ENCODE measurements at places on chromosomes 12 and 14. TPM values are rescaled to one million over a fixed set of nuclear protein-coding genes. Genes with fewer than 3 reads are reported as not detected.

DNA sequence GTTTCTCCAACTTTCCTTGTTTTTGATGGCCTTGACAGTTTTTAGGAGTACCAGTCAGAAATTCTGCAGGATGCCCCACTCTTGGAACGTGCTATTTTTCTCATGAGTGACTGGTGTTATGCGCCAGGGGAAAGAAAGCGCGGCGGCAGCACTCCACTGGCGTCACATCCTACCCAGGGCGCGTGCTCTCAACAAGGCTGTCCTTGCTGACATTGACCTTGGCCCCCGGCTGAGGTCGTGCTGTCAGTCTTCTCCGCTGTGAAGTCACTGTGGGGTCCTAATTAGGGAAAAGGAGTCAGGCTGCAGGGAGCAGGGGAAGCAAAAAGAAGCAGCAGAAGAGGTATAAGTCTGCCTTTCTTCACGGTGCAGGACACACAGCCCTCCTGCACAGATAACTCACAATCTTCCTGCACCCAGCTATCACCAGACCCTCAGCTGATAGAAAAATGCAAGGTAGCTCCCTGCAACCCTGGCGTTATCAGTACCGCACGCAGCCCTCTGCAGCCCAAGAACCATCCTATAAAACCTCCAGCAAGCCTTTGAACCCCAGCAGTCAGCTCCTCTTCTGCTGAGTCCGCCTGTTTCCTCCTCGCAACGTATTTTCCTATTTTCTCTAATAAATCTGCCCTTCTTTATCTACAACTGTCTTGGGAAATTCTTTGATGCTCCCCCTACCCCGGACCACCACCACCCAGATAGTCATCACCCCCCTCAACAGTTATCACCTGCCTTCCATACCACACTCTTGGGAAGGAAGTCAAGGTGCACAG lies 48.0 kb upstream of the C14orf180 start:
- no peak overlapping the region for H3K27ac ChIP-seq
- DNase-seq: no peak
- H3K27me3 ChIP-seq: no peaks in the 10 kb centered on the region
- no peaks in the 10 kb centered on the region for H3K4me1 ChIP-seq
- H3K4me3 ChIP-seq: no peak overlapping the region
- H3K36me3 ChIP-seq: no peaks in the 10 kb centered on the region

The CACNA1C gene
- total RNA-seq: 0.07 TPM

The POTEG gene
- total RNA-seq: not detected

DNA sequence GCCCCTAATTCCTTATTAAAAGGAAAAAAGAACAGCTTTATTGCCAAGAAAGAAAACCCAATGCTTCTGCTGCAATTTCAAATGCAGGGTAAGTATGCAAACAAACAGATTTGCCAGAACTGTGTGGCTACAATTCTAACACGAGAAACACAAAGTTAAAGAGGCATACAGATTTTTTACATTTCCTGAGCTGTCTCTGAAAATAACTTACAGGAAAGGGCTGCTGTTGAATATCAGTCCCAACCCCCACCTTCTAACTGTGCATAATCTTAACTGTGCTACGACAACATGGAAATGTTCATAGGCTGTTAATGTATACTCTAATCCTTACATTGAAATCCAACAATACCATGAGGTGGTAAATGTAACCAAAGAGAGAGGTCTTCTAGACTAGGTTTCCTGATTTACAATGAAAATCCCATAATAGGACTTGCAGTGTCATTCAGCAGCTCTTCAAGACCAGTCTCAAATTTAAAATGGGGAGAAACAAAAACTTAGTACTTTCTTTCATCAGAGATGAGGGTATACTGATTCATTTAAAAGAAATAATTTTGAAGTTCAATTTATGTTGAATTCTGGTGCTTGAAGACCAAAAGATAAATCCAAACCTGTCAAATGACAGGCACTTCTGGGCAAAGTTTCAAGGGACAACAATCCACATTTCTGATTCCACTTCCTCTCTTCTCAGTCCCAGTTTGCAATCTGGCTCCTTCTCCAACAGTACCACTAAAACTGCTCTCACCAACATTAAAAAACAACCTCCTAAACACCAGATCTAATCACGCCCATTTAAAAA lies 14.4 kb downstream of the FGD6 start:
- H3K27me3 ChIP-seq: no peaks in the 10 kb centered on the region
- no peaks in the 10 kb centered on the region for H3K4me1 ChIP-seq
- H3K27ac ChIP-seq: no peak overlapping the region
- no peak for DNase-seq
- H3K4me3 ChIP-seq: no peak overlapping the region

The CFAP73 gene
- total RNA-seq: 0.42 TPM

The SERPINA1 gene
- not detected for total RNA-seq

DNA sequence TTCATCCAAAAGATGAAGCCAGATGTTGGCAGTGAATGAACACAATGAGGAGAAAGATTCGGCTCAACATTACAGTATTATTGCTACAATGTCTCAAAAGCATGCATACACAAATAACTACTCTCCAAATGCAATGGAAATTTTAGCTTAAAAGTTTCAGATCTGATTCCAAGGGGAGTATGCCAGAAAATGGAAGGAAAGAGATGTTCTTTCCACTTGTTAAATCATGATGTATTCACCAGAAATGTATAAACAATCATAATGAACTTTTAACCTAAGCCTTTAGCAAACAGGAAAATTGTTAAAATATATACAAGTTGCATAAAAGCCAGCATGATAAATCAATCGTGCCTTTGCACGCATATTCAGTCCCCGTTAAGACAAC lies 62.1 kb downstream of the SH2B3 start:
- no peaks in the 10 kb centered on the region for H3K4me1 ChIP-seq
- H3K27me3 ChIP-seq: no peaks in the 10 kb centered on the region
- no peak for DNase-seq
- H3K36me3 ChIP-seq: peaks cover 31% of the 10 kb centered on the region
- no peak overlapping the region for H3K27ac ChIP-seq

The MIP gene
- total RNA-seq: not detected

The ZDHHC22 gene
- total RNA-seq: not detected

The KLRC1 gene
- total RNA-seq: not detected

DNA sequence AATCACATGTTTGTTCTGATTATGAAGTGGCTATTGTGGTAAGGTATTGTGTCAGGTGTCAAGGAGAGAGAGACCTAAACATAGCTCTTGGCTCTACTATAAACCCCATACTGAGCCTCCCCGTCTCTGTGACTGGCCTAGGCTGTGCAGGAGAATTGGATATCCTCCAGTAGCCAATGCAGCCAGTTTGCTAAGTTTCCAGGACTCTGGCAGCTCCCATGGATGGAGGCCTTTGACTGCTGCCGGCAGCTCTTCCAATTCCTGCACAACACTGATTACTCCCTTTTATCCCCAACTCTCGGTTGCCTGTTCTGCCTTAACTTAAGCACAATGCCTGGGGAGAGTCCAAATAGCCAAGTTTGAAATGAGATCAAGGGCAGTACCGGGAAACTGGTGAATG lies 59.3 kb downstream of the ABCC9 start:
- H3K27ac ChIP-seq: no peak overlapping the region
- no peaks in the 10 kb centered on the region for H3K4me1 ChIP-seq
- H3K36me3 ChIP-seq: no peaks in the 10 kb centered on the region
- DNase-seq: no peak
- no peak overlapping the region for H3K4me3 ChIP-seq

DNA sequence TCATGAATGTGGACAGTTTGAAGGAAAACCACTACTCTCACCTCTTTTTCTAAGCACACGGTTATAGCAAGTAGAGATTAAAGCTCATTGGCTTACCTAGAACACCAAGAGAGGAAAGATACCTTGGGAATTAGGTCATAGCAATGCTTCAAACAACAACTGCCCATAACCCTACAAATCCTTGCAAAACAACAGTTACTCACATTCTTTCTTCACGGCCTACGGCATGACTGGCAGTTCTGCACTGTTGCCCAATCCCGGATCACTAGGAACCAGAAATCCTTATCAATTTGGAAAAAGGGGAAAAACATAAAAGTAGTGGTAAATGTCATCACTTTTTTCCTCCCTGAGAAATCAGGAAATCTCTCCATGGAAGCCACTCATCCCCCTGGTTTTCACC lies 9.6 kb upstream of the ISM2 start:
- no peak overlapping the region for H3K4me3 ChIP-seq
- H3K27ac ChIP-seq: no peak overlapping the region
- H3K4me1 ChIP-seq: no peaks in the 10 kb centered on the region
- H3K36me3 ChIP-seq: peaks cover 32% of the 10 kb centered on the region
- H3K27me3 ChIP-seq: no peaks in the 10 kb centered on the region

The KCNMB4 gene
- 1.8 TPM for total RNA-seq

The KLRC4 gene
- not detected for total RNA-seq

Data from CD4-positive, CD25-positive, alpha-beta regulatory T cell (primary cell).